ENCODE measurements at places on chromosomes 5 and 9. TPM values are rescaled to one million over a fixed set of nuclear protein-coding genes. Genes with fewer than 3 reads are reported as not detected.

The DMRTA1 gene
- total RNA-seq: 0.07 TPM

The TAF1L gene
- total RNA-seq: not detected

The HAVCR2 gene
- not detected for total RNA-seq

The DELE1 gene
- 58.5 TPM for total RNA-seq

The PCDH12 gene
- 17.1 TPM for total RNA-seq

The POLR3G gene
- 16.7 TPM for total RNA-seq

The PCDHGC5 gene
- 0.20 TPM for total RNA-seq

The POMT1 gene
- 43.3 TPM for total RNA-seq

The LPAR1 gene
- total RNA-seq: not detected

The SUSD3 gene
- total RNA-seq: 0.10 TPM

The LIX1 gene
- total RNA-seq: not detected

The CCDC192 gene
- total RNA-seq: not detected

The ADGRV1 gene
- not detected for total RNA-seq

The LVRN gene
- total RNA-seq: not detected

The ADRA1B gene
- 1.3 TPM for total RNA-seq

The CDKN2A gene
- 40.8 TPM for total RNA-seq

The CDX1 gene
- not detected for total RNA-seq

The OR13C4 gene
- total RNA-seq: not detected

The SV2C gene
- total RNA-seq: not detected

The PCDHA9 gene
- total RNA-seq: 0.13 TPM

The ANGPTL2 gene
- 14.1 TPM for total RNA-seq

The MPDZ gene
- 32.8 TPM for total RNA-seq

The SLC6A18 gene
- total RNA-seq: not detected

The SEMA6A gene
- total RNA-seq: 2.0 TPM

The PCDHB4 gene
- total RNA-seq: 0.10 TPM

The PCDHB7 gene
- total RNA-seq: 0.05 TPM

The MYORG gene
- total RNA-seq: 7.4 TPM

The SH2D3C gene
- 70.7 TPM for total RNA-seq

The IFNK gene
- total RNA-seq: not detected

The SLC28A3 gene
- 0.05 TPM for total RNA-seq

The BTNL9 gene
- total RNA-seq: not detected

The DMRT2 gene
- not detected for total RNA-seq

Data from mammary microvascular endothelial cell (primary cell).